Putamen (tissue), 1 donor: ENCODE measurements at places on chromosomes 1 and 21.

- no peak for DNase-seq
Measured at GRCh38 chr1:220717800-220718640, 27.9 kb downstream of the C1orf115 start.

- DNase-seq: no peak
Measured at GRCh38 chr1:40753142-40753882, 30.3 kb upstream of the KCNQ4 start.

GRCh38 chr1:24648919-24649318, 5.8 kb downstream of the SRRM1 start:
- no peak for DNase-seq

GRCh38 chr21:31457675-31458074, 113.6 kb upstream of the TIAM1 start:
- no peak for DNase-seq

DNA sequence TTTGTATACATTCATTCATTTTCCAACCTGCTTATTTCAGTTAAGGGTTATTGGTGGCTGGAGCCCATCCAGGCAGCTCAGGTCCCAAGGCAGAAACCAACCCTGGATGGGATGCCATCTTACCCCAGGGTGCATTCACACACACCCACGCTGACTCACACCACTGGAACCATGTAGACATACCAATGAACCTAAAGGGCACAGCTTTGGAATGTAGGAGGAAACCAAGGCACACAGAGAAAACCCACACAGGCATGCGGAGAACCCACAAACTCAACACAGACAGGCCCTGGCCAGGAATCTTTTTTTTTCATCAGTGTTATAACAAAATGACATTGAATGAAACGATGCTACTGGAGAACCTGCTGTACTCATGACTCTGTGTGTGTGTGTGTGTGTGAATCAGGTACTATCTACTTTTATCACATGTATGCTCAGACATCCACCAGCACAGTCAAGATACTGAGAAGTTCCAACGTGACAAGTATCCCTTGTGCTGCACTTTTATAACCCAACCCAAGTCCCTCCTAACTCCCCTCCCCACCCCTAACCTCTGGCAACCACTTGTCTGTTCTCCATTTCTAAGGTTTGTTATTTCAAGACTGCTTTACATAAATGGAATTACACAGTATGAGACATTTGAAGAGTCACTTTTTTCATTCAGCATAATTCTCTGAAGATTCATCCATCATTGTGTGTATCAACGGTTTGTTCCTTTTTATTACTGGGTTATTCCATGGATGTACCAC, 286.8 kb upstream of the PLD5 start:
- DNase-seq: no peak

DNA sequence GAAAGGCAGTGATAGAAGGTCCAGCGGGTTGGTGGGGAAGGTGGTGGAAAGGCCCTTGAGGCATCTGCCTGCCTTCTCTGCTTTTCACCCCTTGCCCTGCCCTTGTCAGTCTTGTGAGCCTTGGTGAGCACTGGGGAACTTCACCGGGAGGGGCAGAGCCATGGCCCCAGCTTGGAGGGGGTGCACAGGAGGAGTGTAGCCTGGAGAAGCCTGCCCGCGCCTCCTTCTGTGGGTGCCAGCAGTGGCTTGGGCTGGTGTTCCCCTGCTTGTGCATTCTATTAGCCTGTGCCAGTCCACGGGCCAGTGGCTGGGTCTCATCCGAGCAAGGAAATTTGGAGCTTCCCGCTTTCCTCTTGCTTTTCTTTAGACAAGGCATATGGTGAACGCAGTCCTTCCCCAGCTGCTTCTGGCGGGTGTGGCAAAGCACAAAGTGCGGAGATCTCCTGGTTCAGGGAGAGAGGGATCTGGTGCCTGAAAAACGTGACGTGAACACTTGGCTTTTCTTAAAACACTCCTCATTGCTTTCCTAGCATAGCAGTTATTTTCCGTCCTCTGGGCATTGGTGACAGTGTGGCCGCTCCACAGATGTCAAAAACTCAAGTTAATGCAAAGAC, 10.6 kb upstream of the B3GALT5 start:
- no peak for DNase-seq

DNA sequence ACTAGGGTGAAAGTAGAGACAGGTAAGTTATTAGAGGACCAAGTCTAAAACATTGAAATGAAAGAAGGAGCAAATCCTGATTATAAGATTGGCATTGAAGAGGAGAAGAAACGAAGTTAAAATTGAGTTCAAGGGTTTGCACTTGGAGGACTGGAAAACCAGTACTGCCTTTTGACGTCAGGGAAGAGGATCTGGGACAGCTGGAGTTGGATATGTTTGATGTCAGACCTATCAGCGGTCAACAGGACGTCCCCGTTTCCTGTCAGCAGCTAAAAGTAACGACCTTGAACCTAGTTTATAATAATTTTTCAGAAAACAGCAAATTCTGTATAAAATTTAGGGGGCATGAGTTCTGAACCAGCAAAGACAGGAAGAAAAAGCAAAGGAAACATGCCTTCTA, 1.2 kb upstream of the NID1 start:
- DNase-seq: no peak

- no peak for DNase-seq
Measured at GRCh38 chr1:159144571-159144970, 26.8 kb upstream of the CADM3 start.

GRCh38 chr1:62900566-62900965, 116.6 kb downstream of the ATG4C start:
- no peak for DNase-seq

DNA sequence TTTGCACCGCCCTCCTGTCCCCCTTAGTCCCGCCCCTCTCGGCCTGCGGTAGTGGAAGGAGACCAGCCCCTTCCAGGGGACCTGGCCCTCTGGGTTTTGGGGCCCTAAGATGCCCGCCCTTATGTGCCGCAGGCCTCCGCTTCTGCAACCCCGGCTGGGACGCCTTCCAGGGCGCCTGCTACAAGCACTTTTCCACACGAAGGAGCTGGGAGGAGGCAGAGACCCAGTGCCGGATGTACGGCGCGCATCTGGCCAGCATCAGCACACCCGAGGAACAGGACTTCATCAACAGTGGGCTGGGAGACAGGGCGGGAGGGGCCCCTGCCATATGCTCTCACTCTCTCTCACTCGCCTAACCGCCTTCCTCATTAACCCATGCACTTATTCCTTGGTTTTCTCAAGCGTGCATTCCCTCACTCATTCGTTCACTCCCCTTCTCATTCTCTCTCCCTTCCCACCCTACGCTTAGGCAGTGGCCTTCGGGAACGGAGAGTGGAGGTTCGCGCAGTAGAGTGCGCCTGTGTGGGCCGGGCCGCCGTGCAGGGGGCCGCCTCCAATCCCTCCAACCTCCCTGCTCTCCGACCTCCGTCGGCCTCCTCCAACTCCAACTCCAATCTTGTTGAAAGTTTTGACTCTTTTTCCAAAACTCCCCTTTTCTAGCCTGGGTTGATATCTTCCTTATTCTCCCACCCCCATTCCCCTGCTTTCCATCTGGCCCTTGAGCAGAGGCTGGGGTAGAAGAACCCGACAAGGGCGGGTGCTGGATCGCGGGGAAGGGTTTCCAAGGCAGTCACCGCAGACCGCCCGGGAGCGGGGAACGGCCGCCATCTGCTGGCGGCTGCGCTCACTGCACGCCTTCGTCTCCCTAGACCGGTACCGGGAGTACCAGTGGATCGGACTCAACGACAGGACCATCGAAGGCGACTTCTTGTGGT, 15.2 kb downstream of the BCAN start:
- peak; percentile 70 for DNase-seq

- DNase-seq: no peak
Measured at GRCh38 chr1:174775621-174776020, 224.1 kb upstream of the CACYBP start.

DNA sequence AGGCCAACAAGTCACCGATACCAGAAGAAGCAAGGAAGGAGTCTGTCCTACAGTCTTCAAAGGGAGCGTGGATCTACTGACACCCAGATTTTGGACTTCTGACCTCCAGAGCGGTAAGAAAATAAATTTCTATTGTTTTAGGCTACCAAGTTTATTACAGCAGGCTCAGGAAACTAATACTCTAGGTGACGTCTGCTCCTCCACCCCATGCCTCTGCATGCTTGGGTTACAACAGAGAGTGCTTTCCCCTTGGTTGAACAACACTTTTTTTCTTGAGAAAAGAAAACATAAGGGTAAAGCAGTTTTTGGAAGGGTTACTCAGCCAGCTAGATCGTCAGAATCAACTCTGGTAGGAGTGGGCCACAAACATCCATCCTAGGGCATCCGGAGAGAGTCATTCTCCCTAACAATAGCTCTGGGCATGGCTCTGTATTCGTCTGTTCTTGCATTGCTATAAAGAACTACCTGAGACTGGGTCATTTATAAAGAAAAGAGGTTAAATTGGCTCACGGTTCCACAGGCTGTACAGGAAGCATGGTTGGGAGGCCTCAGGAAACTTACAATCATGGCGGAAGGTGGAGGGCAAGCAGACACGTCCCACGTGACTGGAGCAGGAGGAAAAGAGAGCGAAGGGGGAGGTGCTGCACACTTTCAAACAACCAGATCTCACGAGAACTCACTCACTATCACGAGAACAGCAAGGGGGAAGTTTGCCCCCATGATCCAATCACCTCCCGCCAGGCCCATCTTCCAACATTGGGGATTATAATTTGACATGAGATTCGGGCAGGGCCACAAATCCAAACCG, 22.2 kb upstream of the DNAJC11 start:
- no peak for DNase-seq

DNA sequence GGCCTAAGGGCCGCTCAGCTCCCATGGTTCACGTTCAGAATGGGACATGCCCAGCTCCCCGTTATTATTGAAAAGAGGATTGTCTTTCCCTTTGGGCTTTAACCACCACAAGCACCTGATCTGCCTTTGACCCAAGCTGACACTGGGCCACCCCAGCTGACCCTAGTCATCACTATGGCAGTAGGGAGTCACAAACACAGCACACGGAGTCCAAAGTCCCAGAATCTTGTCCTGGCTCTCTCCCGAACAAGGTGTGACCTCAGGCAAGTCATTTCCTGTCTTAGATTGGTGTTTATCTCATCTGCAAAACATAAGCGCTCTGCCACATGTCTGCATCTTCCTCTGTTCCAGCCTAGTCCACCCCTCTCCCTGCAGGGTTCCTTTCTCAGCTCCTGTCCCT, 31.5 kb downstream of the IGFN1 start:
- no peak for DNase-seq

DNA sequence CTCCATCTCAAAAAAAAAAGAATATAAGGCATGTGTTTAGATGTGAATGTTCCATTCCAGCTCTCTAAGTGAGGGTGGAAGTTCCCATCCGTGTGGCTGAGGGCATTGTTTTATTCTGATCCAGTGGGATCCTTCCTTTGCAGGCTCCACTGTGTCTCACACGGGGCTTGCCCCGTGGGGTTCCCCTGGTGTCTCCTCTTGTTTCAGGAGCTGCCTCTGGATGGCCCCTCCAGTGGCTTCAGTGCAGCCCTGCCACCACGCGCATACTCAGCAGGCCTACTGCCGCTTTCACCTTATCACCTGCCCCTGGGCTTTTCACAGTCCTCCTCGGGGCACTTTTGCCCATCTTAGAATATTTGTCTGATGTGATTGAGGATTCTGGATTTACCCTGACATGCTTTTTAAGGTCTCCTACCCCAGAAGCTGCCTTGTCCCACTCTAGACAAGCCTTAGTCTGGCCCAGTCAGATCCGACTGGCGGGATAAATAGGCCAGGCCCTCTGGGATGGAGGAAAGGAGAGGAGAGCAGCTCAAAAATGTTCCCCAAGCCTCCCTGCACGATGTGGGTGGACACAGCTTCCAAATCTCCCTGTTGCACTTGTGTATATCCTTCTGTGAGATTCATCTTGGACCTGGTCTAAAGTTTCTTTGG, 55.2 kb downstream of the FAM163A start:
- no peak for DNase-seq

DNA sequence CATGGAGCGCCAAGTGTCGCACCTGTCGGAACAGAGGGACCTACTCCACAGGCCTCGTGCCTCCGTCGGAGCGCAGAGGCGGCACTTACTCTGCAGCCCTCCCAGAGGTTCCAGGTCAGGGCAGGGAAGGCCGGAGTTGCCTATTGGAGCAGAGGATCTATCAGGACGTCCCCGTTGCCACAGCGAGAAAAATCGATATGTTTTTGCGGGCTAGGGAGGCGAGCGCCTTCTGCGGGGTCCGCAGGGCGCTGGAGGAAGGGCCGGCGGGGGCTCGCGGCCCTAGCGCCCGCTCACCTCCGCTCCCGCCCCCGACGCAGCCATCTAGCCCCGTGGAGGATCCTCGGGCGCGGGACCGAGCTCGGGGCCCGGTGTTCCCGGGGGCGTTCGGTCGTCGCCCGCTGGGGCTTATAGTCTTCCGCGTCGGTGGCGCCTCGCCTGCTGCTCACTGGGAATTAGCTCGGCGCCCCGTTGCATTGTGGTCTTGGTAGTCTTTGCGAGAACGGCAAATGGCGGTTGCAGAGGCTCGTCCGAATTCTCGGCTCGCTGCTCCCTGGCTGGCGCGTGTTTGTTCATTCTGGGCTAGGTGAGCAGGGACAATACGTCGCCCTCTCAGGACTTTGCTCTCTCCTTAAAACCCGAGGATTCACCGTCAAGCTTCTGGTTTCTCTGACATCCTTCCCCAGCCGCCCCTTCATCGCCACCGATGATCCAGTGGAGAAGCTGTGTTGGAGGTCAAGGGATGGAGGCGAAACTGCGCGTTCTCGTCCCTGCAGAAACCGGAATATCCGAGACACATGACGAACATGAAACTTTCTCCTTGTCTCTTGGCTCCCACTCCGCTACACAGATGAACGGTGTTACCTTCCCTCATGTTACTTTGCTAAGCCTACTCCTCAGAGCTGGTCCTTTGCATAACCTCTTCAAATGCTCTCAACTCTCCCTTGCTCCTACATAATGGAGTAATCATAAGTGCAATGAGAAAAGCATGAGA, at the start of gene JTB:
Gene JTB, minus strand, starts transcription at position 425 of the 991 bp plus-strand sequence. Its CDS starts 422 bp downstream, at position 3.
- DNase-seq: peak; percentile 89

GRCh38 chr1:87170157-87170556, 158.5 kb upstream of the LMO4 start:
- DNase-seq: no peak

GRCh38 chr1:55287723-55288122, 72.6 kb upstream of the USP24 start:
- no peak for DNase-seq

- no peak for DNase-seq
Measured at GRCh38 chr1:207004931-207005830, 27.4 kb downstream of the C1orf116 start.
